ENCODE measurements at places on chromosomes 2 and 18.

DNA sequence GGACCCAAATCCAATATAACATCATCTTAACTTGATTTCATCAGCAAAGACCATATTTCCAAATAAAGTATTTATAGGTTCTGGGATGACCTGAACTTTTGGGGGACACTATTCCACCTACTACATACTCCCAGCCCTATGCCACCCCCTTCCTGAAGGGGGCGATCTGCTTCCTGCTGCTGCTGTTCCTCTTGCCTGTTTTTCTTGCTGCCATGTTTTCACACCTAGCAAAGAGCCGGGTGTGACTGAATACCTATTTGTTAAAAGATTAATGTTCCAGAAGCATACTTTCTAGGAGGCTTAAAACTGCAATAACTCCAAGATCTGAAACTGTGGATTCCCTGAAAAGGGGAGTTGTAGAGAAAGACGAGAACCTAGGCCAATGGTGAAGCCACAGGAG lies 89.7 kb downstream of the ICOS start:
- DNase-seq = no peak

DNA sequence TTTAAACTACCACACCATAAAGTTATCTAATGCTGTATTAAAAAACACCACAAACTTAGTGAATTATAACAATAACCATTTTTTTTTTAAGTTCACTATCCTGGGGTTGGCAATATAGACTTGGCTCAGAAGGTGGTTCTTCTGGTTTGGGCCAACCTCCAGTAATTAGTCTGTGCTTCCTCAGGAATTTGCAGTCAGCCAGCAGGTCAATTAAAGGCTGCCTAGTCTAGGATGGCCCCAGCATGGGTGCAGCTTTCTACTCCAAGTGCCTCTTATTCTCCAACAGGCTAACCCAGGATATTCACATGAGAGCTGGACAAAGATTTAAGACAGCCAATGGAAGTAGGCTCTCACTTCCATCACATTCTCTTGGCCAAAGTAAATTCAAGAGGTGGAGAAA lies 379.1 kb upstream of the FIGN start:
- DNase-seq = no peak

- DNase-seq = no peak
These were observed 2.0 kb downstream of the CDC42EP3 start for GRCh38 chr2:37669446-37669845.

DNA sequence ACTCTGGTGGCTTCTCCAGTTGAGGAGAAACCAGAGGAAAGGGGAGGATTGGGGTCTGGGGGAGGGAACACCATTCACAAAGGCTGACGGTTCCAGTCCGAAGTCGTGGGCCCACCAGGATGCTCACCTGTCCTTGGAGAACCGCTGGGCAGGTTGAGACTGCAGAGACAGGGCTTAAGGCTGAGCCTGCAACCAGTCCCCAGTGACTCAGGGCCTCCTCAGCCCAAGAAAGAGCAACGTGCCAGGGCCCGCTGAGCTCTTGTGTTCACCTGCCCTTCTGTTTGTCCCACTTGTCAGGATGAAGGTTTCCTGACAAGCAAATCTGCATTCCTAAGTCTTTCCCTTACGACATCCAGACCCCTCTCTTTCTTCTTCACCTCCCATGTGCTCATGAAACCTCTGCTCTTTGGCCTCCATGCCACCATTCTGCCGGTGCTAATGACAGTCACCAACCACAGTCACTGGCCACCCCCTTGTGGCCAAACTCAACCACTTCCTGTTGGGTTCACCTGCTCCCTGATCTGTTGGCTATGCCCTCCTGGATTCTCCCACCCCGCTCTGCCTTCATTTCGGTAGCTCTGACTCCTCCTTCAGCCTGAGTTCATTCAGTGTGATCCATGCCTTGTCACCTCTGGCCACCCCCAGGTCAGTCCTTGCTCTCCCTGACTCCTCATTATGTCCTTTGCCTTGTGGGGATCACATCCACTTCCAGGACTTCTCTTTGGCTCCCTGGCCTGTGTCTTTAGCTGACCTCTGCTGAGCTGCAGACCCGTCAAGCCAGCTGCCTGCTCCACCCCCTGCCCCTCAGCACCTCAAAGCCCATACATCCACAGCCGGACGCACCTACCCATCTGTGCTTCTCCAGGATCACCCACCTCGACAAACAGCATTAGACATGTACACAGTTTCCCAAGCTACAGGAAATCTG lies 17.6 kb downstream of the EMX1 start:
- DNase-seq = no peak

DNA sequence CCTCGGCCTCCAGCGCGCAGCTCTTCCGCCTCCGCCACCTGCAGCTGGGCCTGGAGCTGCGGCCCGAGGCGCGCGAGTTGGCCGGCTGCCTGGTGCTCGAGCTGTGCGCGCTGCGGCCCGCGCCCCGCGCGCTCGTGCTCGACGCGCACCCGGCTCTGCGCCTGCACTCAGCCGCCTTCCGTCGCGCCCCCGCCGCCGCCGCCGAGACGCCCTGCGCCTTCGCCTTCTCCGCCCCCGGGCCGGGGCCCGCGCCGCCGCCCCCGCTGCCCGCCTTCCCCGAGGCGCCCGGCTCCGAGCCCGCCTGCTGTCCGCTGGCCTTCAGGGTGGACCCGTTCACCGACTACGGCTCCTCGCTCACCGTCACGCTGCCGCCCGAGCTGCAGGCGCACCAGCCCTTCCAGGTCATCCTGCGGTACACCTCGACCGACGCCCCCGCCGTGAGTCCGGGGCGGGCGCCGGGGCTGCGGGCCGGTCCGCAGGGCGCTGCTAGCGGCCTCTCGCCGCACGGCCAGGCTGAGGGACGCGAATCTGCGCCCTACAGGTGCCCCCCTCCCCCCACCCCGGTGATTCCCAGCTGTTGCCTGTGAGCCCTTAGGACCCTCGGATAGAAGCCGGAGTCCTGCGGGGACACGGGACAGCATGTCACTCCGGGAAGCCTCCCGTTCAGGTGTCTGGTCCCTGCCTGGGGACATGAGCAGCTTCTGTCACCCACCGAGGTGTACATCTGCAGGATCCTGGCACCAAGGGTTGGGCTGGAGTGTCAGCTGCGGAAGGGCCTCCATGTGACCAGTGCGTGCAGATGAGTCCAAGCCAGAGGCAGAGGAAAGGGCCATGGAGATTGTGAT lies 616 bp downstream of the RNPEPL1 start:
- peak; percentile 7 for DNase-seq

GRCh38 chr2:65072181-65072970 lies 16.2 kb downstream of the CEP68 start:
- no peak for DNase-seq

- no peak for DNase-seq
These were observed 615.3 kb downstream of the TRIB2 start for GRCh38 chr2:13332060-13332459.

DNA sequence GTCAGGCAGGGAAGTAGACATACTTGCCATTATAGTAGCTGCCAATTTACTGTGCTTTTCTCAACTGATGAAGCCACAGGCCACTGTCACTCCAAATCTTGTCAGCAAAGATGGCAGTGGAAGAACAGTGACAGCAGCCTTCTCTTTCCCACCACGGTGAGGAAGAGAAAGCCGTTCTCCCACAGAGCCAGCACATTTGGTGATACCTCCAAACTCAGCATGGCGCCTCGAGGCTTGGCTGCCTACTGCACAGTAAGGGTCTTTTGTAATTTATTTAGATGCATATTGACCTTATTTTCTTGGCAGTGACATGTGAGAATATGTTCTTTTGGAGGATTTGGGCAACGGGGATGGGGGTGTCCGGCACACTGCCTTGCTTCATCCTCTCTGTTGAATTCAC lies 117.2 kb upstream of the CDH20 start:
- no peak for DNase-seq

DNA sequence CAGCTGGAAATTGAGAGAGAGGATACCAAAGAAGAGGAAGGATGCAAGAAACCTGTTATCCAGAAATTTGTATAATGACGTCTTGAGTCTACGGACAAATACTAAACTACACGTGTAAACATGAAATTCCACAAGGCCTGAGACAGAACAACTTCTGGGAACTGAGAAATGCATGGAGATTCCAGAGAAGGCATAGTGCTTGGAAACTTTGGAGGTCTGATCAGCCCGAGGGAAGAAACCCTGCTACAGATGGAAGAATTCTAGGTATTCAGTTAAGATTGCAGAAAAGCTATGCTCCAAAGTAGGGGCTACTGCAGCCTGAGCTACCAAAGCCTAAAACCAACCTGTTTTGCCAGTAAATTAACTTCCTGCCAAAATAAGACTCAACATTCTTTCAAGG lies 120.4 kb downstream of the PDCL3 start:
- DNase-seq = no peak

GRCh38 chr18:61825386-61825785 lies 67.4 kb downstream of the RNF152 start:
- no peak for DNase-seq

- DNase-seq = no peak
These were observed 151.5 kb downstream of the UPP2 start for GRCh38 chr2:158253170-158253569.

DNA sequence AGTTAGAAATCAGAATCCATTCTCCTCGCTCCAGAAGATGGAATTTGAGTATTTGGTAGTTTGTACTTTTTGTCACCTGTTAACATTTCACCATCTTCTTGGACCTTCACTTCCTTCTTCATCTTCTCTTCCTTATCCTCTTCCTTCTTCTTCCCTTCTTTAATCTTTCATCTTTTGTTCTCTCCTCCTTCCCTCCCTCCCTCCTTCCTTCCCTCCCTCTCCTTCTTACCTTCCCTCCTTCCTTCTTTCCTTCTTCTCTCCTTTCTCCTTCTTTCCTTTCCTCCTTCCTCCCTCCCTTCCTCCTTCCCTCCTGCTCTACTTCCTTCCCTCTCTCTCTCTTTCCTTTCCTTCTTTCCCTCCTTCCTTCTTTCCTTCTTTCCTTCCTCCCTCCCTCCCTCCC lies 31.1 kb upstream of the LTBP1 start:
- no peak for DNase-seq

DNA sequence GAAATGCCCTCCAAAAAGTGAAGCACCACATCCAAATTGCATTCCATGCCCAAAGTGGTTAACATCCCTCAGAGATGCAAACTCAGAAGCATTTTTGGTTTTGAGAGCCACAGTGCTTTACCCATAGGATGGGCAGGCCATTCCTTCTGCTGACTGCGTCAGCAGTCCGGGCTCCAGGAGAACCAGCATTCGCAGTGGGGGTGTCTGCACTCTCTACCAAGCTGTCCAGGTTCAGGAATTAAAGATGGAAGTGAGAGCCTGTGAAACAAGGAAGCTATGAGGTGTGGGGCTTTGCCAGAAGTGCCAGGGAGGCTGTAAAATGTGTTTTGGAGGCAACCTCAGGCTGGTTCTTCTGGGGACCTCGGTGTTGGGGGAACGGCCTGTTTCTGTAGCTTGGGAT lies 205.7 kb downstream of the AGAP1 start:
- no peak for DNase-seq

Data from activated T-helper 1 cell treated with anti-CD3 and anti-CD28 coated beads, Interleukin-2, amount 50 U/mL, for 16 hours (primary cell).